ENCODE measurements at places on chromosomes 3 and 15.

- DNase-seq, result no peak
Observed at GRCh38 chr3:196149375-196149774, 61.8 kb downstream of the ZDHHC19 start.

DNA sequence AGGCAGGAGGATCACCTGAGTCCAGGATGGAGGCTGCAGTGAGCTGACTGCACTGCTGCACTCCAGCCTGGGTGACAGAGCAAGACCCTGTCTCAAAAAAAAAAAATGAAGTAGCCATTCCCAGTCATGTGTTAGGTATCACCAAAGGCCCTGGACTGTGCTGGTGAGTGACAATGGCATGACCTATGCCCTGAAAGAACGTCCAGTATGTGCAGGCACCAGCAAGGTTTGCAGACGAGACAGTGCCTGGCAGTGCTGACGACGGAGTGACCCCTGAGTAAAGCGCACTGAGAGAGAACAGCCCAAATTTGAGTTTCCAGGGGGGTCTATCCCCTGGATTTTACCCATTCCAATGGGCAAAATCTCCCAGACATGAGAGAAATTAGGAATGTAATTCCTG, 45.2 kb downstream of the RBPMS2 start:
- no peak for DNase-seq

DNA sequence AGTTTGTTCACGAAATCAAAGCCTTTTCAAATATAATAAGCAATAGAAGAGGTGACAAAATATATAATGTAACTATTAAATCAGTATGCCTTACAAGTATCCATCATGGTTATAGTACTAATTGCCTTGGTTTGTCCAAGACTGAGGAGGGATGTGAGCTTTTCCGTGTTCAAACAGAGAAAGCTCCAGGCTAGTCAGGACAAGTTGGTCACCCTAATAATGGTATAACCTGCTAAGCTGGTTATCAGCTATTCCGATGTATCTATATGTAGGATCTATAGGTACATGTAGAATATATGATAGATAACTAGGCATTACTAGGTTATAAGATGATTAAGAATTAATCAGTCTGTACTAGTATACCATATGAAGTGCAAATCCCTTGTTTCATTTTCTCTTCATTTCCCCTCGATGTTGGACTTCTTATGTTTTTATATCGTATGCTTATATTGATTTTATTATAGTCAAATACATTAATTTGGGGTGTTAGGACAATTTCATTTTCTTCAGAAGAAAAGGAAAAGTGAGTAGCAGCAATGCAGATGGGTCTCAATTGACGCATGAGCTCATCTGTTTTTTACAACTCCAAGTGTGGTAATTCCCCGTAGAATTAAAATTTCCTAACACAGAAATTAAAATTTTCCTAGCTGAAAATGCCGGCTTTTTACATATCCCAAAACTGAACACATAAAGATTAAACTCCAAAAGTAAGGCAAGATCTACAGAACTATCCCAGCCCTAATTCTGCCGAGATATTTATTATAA, 419.1 kb downstream of the TIGIT start:
- no peak for DNase-seq

DNA sequence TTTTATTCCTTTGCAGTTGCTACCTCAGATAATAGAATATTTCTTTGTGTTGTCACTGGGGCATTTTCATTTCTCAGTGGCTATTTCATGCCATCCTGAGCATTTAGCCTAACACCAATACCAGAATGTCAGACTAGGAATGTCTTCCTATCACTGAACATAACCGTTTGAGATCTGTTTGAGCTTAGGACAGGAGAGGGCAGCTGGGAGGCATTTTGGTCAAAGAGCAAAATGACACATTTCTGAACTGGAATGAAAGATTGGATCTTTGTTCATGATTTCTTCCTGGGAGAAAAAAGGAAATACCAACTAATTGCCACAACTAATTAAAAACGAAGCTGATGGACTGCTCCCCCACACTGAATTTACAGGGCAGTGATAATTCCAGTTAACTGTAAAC, 921.3 kb upstream of the NR2F2 start:
- peak; percentile 11 for DNase-seq

- no peak for DNase-seq
Observed at GRCh38 chr15:68565726-68566125, 13.1 kb upstream of the CORO2B start.

GRCh38 chr15:34114215-34114614, 12.3 kb downstream of the PGBD4 start:
- DNase-seq, result no peak

- no peak for DNase-seq
Observed at GRCh38 chr3:43345246-43345645, 58.9 kb downstream of the SNRK start.

DNA sequence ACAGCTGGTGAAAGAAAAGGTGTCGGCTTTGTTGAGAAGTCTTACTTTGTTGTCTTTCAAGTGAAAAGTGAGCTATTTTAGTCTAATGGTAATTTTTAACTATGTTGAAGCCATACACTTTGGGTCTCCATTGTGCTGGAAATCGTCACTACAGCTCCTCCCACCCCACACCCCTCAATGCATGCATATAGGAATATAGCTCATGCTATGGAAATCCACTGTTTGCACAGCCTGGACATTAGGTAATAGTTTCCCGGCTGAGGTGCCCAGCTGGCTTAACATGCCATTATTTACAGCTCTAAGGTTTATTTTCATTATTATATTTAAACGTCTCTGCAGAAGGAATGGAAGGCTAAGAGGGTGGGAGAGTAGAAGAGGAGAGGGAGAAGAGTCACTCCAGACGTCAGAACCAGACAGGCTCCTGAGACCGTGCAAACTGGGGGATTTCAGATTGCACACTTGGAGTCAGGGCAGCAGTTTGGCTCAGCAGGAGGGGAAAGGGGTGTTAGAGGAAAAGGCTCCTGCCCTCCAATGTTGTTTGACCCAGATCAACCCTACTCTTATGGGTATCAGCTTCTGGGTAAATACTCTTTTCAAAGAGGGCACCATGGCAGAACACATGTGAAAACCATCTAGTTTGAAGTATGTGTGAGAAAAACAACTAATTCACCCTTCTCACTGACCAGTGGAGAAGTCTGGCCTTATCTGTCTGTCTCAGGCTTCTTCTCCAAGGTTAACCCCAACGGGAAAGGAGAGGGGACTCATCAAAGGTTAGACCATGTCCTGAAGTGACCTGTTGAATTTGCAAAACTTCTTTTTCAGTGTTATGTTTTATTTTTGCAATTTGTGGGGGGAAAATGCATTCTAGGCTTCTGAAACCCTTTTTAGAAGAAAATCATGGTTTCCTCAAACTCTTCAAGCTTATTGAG, 218.7 kb upstream of the CTDSPL start:
- peak; percentile 56 for DNase-seq

DNA sequence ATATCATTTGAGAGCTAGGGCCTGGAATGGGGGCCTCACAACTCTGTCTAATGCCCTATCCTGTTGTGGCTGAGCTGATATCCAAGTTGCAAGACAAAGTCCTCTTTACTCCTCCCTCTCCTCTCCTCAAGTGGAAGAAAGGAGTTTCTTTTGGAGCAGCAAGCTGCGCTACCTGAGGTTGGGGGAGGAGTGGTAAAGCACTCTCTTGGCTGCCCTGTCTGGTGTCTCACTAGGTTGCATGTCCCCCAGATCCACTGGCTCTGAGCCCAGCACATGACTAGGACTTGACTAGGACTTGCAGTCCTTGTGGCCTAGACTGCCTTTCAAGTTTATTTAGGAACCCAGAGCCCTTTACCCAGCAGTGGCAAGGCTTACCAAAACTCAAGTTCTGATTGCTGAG, 141.1 kb upstream of the SETMAR start:
- DNase-seq, result no peak

DNA sequence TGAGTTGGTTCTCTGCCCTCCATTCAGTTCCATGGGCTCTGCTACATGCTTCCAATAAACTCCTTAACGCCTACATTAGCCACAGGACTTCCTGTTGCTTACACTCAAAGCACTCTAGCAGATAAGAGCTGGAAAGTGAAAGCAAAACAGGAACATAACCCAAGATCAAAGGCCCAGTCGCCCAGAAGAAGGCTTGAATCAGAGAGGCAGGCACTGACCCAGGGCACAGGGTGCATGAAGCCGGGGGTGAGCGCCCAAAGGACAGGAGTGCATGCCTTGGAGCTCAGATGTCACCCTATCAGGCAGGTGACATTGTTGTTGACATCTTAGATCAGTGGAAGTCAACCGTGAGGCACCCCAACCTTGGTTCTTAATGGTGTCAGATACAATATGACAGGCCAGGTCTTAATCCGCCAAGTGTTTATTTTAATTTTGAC, 235.1 kb downstream of the UACA start:
- DNase-seq, result peak; percentile 96

GRCh38 chr3:191302451-191302850, 26.7 kb upstream of the CCDC50 start:
- DNase-seq, result no peak

GRCh38 chr3:56424885-56425284, 43.4 kb downstream of the ERC2 start:
- DNase-seq, result no peak

DNA sequence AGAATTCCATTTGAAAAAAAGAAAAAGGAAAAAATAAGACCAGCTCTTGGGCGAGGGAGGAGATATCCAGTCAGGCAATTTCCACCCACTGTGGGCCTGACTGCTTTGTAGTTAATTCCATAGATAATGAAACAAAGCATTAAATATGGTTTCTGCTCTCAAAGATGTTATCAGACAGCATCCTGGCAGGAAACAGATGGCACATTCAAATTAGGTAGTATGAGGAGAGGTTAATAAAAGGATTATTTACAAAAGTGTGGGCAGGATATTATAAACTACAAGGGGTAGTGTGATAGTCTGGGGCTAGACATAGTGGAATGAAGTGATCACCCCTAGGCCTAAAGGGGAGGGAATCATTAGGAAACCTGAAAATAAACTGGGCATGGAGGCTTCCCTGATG, 193.2 kb downstream of the CLSTN2 start:
- DNase-seq, result no peak

DNA sequence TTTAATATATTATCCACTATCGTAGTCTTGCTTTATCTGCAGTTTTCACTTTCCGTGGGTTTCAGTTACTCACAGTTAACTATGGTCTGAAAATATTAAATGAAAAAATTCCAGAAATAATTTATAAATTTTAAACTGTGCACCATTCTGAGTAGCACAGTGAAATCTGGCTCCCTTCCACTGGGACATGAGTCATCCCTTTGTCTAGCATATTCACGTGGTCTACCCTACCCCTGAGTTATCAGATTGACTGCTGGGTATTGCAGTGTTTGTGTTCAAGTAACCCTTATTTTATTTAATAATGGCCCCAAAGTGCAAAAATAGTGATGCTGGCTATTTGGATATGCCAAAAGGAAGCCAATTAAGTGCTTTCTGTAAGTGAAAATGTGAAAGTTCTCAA, 539.5 kb upstream of the AGTR1 start:
- DNase-seq, result peak; percentile 80

DNA sequence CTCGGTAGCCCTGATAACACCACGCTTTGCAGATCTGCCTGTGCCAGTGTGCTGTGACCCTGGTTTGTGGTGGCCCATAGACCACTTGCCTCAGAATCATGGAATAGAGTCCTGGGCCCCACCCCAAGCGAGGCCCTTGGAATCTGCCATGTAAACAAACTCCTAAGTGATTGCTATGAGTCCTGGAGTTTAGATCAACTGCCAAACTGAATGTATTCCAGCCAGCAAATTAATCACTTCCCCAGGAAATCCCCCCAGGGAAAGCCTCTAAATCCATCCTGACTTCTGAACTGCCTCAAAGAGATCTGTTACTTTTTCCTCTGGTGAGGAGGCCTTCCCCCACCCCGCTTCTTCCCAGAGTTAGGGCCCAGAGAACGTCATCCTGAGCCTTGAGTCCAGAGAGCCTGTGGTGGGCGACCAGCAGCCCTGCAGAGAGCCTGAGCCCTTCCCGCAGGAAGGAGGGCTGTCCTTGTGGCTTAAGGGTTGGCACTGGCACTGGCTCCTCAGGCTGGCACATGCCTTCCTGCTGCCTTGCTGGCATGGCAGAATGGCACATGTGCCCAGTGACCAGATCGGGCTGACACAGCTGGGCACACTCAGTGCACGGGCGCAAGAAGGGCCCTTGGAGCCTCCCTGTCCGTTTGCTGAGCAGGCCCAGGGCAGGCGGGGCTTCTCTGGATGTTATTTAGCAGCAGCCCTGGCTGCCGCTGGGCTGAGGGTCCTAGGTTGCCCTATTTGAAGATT, 50.6 kb upstream of the PLXNA1 start:
- no peak for DNase-seq

- DNase-seq, result peak; percentile 92
Observed at GRCh38 chr15:79896634-79897379, at the start of gene MTHFS. Gene MTHFS (minus strand): TSS chr15:79897014. CDS start chr15:79896988, 26 bp downstream.

DNA sequence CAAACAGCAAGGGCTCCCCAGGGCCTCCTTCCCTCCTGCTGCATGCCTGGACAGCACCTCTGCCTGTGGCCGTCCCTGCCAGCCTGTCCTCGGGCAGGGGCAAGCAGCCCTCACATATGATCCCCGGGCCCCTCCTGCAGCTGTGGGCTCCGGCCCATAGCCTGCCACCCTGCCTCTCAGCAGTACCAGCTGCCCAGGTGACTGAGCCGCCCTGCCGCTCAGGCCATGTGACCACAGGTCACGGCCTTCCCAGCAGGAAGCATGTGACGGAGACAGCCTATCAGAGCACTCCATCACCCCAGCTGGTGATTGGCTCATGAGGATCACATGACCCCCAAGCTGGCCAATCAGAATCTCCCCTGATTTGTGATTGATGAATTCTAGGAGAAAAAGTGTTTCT, 23.9 kb downstream of the ALDH1L1 start:
- DNase-seq, result no peak

DNA sequence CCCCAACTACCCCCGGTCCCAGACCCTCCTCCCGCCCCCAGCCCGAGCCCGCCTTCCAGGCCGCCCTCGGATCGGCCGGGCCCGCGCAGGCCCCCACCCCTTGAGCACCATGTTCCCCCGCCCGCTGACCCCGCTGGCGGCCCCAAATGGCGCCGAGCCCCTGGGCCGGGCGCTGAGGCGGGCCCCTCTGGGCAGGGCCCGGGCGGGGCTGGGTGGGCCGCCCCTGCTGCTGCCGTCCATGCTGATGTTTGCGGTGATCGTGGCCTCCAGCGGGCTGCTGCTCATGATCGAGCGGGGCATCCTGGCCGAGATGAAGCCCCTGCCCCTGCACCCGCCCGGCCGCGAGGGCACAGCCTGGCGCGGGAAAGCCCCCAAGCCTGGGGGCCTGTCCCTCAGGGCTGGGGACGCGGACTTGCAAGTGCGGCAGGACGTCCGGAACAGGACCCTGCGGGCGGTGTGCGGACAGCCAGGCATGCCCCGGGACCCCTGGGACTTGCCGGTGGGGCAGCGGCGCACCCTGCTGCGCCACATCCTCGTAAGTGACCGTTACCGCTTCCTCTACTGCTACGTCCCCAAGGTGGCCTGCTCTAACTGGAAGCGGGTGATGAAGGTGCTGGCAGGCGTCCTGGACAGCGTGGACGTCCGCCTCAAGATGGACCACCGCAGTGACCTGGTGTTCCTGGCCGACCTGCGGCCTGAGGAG, 472 bp downstream of the CHST14 start:
- DNase-seq, result peak; percentile 37

- DNase-seq, result peak; percentile 26
Observed at GRCh38 chr3:15291589-15292541, 40.5 kb downstream of the SH3BP5 start.

- peak; percentile 57 for DNase-seq
Observed at GRCh38 chr15:75023872-75024636, 664 bp downstream of the PPCDC start.

- DNase-seq, result no peak
Observed at GRCh38 chr3:71018799-71019198, 564.7 kb downstream of the FOXP1 start.

Data from OCI-M1 (cell line).